ENCODE measurements at places on chromosomes 3 and 15. TPM values are rescaled to one million over a fixed set of nuclear protein-coding genes. Genes with fewer than 3 reads are reported as not detected.

The TMCO5A gene
- total RNA-seq: not detected

The GOLGA6L7 gene
- total RNA-seq: not detected

The LXN gene
- 8.2 TPM for total RNA-seq

The TRH gene
- not detected for total RNA-seq

The DNAJA4 gene
- 39.3 TPM for total RNA-seq

The RASL12 gene
- not detected for total RNA-seq

The SAMMSON gene
- not detected for total RNA-seq

The PIGBOS1 gene
- 13.6 TPM for total RNA-seq

The CCDC39 gene
- not detected for total RNA-seq

The MYO1E gene
- 51.0 TPM for total RNA-seq

The CNTN6 gene
- total RNA-seq: not detected

The ARL14 gene
- not detected for total RNA-seq

The ASB14 gene
- not detected for total RNA-seq

Data from activated naive CD8-positive, alpha-beta T cell treated with anti-CD3 and anti-CD28 coated beads for 36 hours (primary cell).